ENCODE measurements at places on chromosomes 3 and 15.

DNA sequence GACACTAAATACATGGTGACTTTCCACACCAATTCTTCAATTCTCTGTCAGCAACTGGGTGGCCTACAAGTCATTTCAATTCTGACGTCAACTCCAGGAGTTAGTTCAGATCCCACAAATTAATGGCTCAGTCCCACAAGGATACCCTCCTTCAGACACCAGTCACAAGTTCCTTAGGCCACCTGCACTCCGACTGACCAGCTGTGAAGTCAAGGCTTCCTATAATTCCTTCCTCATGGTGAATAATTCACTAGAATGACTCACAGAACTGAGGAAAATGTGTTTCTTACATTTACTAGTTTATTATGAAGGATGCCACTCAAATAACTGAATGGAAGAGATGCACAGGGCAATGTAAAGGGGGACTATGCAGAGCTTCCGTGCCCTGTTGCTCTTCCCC is 6.3 kb upstream of the PIAS1 start:
- no peak for DNase-seq

GRCh38 chr15:96146726-96147125 is 183.8 kb upstream of the NR2F2 start:
- DNase-seq, result no peak

GRCh38 chr3:15086699-15087098 is 12.2 kb downstream of the RBSN start:
- no peak for DNase-seq

DNA sequence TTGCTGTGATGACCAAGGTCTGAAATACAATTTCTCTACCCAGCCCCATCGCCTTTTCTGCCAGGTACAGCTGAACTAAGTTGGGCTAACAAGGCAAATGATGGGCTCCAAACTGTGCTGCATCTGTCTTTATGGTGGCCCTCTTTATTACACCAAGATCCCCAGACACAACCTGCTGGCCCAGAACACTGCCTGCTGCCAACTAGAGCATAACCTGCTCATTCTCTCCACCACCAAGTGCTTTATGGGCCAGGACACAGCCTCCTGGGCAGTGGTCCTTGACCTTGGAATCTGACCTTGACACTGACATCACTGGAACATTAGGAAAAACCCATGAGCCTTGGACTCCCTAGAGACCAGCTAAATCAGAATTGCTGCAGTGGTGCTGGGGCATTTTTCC is 3.3 kb downstream of the LINS1 start:
- no peak for DNase-seq

- no peak for DNase-seq
Observed at GRCh38 chr3:6504347-6504746, 356.6 kb upstream of the GRM7 start.
